ENCODE measurements at places on chromosomes 3 and 15. TPM values are rescaled to one million over a fixed set of nuclear protein-coding genes. Genes with fewer than 3 reads are reported as not detected.

ATP13A5 gene
- polyA plus RNA-seq: not detected

GRCh38 chr15:31046759-31047359, 54.7 kb downstream of the TRPM1 start:
- DNase-seq: no peak

DNA sequence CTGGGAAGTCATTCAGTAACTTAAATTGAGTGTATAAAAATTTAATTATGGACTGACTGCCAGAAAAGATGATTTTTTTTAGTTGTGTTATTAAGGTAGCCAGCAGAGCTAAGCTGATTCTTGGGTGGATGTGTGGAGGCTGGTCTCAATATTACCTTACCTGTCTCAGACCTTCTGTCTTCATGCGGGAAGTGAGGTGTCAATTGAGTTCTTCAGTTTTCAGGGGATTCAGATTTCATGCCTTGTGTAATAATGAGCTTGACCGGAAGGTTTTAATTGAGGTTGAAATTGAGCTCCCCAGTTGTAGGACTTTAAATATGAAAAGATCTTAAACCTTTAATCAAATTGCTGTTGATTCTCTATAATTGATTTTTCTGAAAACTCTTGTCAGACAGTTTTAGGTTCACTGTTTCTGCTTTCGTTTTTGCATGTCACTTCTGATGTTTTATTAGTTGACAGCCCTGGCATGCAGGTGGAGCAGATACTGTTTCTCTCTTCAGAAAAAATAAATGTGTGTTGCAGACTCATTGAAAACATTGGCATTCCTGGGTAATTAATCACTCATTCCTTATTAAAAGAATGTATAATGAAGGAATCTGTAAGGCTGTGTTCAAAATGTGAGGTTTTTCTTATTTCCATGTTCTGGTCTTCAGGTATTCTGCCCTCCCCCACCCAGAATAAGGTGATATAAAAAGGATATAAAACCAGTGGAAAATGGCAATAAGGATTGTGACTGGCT, 54.5 kb downstream of the PSMD6 start:
- DNase-seq: no peak

ZPLD1 gene
- 0.62 TPM for polyA plus RNA-seq

- no peak for DNase-seq
These were observed 125.6 kb upstream of the CRBN start for GRCh38 chr3:3305084-3305483.

FANCD2OS gene
- polyA plus RNA-seq: not detected

HTR3E gene
- polyA plus RNA-seq: not detected

PRKAR2A gene
- 39.1 TPM for polyA plus RNA-seq

GOLGA8G gene
- not detected for polyA plus RNA-seq

GABRA5 gene
- 0.32 TPM for polyA plus RNA-seq
